ENCODE measurements at places on chromosomes 1 and 21.

- DNase-seq = no peak
Measured at GRCh38 chr21:44273046-44273445, 11.3 kb upstream of the DNMT3L start.

DNA sequence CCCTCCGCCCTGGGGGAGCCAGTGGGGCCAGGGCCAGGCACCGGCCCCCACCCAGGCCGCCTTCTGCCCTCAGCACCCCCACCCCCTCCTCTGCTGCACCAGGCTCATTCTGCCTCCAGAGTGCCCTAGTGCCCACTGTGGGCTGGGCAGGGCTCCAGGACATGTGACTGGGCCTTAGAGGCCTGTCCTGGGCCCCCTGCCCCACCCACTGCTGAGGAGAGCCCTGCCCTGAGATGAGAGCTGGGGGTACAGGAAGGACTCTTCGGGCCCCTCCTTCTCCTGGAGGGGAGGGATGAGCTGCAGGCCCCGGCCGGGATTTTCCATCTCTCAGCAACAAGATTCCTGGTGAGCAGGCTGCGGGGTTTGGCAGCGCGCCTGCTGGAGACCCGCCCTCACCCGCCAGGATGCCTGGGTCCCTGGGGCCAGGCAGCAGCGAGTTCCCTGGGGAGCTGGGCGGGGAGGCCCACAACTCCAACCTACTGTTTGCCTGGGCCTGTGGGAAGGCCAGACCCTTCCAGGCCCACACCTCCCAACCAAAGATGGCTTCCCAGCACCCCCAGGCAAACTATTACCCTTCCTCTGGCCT, 14.0 kb downstream of the AHDC1 start:
- DNase-seq = no peak

- no peak for DNase-seq
Measured at GRCh38 chr1:210565306-210565705, 236.6 kb downstream of the HHAT start.

GRCh38 chr1:113124366-113124765, 51.4 kb downstream of the LRIG2 start:
- no peak for DNase-seq

- DNase-seq = no peak
Measured at GRCh38 chr1:225818229-225818628, 8.3 kb downstream of the EPHX1 start.

- no peak for DNase-seq
Measured at GRCh38 chr1:64915381-64916274, 50.7 kb downstream of the JAK1 start.

DNA sequence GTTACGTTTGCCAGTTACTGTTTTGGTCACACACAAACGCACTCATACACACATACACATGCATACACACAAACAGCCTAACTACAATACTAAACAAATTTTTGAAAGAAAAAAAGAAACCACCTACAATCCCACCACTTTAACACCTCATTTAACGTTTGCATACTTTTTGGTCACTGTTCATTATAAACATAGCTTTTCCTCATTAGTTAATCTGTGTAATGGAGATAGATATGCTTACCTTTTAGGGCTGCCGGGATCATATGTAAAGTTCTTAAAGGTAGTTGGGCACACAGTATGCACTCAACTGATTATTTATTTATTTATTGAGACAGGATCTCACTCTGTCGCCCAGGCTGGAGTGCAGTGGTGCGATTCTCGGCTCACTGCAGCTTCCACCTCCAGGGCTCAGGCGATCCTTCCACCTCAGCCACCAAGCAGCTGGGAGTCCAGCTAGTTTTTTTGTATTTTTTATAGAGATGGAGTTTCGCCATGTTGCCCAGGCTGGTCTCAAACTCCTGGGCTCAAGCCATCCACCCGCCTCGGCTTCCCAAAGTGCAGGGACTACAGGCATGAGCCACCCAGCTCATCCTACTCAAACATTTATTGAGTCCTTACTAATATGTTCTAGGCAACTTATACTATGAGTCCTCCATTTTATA, 677 bp upstream of the BCL10 start:
- no peak for DNase-seq

GRCh38 chr1:185398599-185398998, 81.6 kb upstream of the IVNS1ABP start:
- no peak for DNase-seq

Data from 8988T (cell line).